ENCODE measurements at places on chromosomes 5 and 9.

DNA sequence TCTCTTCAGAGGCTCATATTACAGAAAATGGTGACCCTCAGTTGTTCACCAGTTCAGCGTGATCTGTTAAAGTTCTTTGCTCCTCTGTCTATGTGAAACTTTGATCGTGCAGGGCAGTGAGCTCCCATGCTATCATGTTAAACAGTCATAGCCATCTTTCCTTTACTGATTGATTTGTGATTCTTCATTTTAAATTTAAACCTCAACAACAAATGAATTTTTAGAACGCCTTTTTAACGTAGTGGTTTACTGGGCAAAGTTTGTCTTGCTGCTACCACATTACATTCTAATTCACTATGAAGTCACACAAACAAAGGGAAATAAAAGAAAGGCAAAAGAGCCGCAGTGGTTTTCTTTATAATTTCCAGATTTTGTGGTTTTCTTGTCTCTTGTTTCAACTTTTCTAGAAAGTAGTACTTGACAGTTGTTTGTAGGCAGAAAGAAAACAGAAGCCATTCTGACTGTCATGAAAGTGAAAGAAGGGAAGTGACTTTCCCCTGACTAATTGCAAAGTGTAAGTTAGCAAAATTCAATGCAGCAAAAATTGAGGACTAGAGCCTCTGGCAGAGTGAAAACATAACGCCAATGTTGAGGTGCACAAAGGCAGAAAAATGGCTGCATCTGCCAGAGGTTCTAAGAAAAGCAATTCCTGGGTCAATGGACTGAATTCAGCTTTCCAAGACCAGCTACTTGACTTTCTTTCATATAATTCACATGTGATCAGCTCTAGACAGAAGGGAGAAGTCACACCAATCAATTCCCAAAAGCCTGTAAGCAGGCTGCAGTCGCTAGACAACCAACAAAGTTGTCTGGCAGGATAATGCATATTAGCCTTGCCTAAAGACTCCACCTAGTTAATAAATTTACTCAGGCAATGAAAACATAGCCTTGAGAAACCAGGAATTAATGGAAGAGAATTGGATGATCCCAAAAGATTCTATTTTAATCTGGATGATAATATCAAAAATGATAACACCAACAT lies 7.1 kb upstream of the IFNA6 start:
- no peak for DNase-seq

DNA sequence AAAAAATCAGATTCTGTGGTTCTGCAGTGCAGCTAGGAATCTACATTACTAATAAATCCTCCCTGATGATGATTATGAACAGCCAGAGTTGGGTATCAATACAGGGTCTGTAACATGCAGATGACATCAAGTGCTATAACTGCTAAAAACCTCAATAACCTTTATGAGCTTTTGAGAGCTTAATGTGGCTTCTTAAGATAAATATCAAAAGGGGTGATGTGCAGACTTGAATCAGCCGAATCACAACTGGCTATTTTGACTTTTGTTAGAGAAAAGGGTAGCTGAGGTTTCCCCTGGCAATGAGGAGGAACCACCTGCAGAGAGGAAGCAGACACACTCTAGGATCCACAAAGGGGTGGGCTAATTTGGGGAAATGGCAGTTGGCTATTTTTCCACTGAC lies 30.2 kb downstream of the CAPSL start:
- no peak for DNase-seq

DNA sequence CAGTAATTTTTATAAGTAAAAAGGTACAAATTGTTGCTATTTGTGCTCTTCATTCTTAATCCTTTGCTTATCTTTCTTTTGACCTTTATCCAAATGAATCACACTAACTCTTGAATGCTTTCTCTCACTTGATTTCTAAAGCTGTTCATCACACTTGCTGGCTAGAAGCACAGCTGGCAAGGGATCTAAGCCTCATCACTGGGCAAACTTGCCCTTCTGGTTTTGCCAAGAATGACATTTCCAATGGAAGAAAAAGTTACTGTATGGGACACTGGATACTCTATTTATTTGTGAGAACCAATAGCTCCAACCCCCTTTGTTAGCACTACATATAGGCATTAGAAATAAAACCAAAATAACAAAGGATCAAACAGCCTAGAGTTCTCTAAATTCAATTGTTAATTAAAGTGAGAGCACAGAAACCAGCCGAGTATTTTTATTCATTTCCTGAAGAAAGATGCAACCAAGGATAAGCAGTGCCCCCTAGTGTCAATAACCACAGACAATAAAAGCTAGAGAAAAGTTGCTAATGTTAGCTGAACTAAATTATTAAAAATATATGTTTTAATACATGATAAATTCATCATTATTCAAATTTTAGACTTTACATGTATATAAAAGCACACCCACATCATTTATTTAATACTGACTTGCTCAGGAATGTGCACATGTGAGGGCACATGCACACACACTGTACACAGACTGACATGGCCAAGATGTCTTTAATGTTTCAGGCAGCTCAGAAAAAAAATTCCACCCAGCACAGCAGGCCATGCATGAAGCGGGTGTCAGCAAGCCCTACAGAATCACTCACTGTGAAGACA lies 59.8 kb upstream of the POU5F2 start:
- DNase-seq, result no peak

- DNase-seq, result no peak
These were observed 3.8 kb upstream of the ATP6V0E1 start for GRCh38 chr5:172979778-172980177.

DNA sequence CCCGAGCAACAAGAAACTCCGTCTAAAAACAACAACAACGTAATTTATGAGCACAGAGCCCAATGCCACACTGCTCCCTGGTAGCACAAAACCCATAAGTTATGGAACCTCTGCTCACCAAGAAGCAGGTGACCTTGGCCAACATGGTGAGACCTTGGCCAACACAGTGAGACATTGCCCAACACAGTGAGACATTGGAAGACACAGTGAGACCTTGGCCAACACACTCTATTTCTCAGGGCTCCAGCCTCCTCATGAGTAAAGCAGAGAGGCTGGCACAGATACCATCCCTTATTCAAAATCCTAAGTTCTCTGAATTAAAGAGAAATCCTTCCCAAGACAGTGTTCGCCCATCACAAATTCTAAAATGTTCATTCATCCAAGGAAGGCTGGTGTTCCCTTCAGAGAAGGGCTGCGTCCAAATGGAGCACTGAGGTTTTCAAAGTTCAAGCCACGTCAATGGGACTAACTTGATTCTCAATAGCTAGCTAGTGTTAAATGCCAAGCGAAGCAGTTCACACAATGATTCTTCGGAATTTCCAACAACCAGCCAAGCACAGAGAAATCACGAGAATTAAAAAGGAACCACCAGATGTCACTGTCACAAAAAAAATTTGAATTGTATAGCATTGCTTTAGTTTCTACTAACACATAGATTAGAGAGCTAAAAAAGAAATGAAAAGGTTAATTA lies 29.5 kb downstream of the TTC39B start:
- no peak for DNase-seq

Measured in stimulated activated CD8-positive, alpha-beta memory T cell treated with anti-CD3 and anti-CD28 coated beads, Interleukin-15, amount 100 ng/mL, for 48 hours (primary cell).